ENCODE measurements at places on chromosomes 3 and 15. TPM values are rescaled to one million over a fixed set of nuclear protein-coding genes. Genes with fewer than 3 reads are reported as not detected.

DNA sequence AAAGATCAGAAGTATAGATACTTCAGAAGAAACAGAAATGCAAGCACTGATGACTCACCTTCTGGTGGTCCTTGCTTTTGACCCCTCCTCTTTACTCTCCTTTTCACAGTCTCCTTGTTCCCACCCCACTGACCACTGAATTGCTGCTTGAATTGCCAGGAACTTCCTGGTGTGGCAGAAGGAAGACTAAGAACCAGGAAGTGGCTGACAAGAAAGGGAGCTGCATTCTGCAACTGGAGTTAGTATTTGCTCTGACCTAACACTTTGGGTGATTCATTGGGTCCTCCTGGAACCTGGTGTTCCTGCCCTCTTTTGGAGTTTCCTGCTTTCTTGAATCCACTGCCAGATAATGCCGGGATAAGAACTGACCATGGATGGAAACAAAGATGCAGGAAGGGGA, 23.0 kb downstream of the KY start:
- no peak for DNase-seq
- no peaks in the 10 kb centered on the region for H3K27me3 ChIP-seq
- no peak overlapping the region for H3K27ac ChIP-seq
- H3K36me3 ChIP-seq: no peaks in the 10 kb centered on the region

GRCh38 chr3:23829242-23829934, 23.6 kb downstream of the UBE2E1 start:
- H3K4me3 ChIP-seq: no peak overlapping the region
- DNase-seq: no peak
- no peak overlapping the region for H3K27ac ChIP-seq

GRCh38 chr15:46921891-46922290, 795.4 kb upstream of the SEMA6D start:
- no peaks in the 10 kb centered on the region for H3K27me3 ChIP-seq
- no peaks in the 10 kb centered on the region for H3K4me1 ChIP-seq
- no peaks in the 10 kb centered on the region for H3K36me3 ChIP-seq
- H3K27ac ChIP-seq: no peak overlapping the region

DNA sequence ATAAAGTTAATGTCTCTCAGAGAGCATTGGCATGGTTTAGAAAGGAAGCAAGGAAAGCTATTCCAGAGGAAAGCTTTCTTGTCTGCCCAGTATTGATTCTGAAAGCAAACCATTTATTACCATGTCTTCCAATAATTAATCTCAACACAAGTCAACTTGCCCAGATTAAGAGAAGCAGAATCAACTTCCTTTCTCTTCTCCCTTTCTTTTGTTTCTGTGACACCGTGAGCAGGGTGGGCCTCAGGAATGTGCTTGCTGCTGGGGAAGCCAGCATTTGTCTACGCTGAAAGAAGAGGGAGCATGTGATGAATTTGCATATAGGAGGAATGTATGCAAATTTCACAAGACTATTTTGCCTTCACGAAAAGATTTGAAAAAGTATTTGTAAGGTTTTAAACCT, 368.6 kb upstream of the ROPN1 start:
- H3K27ac ChIP-seq: no peak overlapping the region
- H3K4me1 ChIP-seq: no peaks in the 10 kb centered on the region
- H3K4me3 ChIP-seq: no peak overlapping the region
- H3K27me3 ChIP-seq: no peaks in the 10 kb centered on the region

GRCh38 chr3:183092256-183092655, 7.0 kb downstream of the MCCC1 start:
- no peak for DNase-seq
- H3K4me3 ChIP-seq: no peak overlapping the region
- peaks cover 18% of the 10 kb centered on the region for H3K36me3 ChIP-seq
- no peak overlapping the region for H3K27ac ChIP-seq
- H3K4me1 ChIP-seq: no peaks in the 10 kb centered on the region
- H3K27me3 ChIP-seq: no peaks in the 10 kb centered on the region

- H3K27me3 ChIP-seq: no peaks in the 10 kb centered on the region
- H3K36me3 ChIP-seq: no peaks in the 10 kb centered on the region
Observed at GRCh38 chr3:72093270-72093991, 308.5 kb upstream of the PROK2 start.

The CDCP1 gene
- total RNA-seq: 0.44 TPM

- no peaks in the 10 kb centered on the region for H3K27me3 ChIP-seq
- H3K36me3 ChIP-seq: no peaks in the 10 kb centered on the region
- H3K4me1 ChIP-seq: peaks cover 11% of the 10 kb centered on the region
- no peak overlapping the region for H3K4me3 ChIP-seq
Observed at GRCh38 chr15:91660174-91660649, 193.3 kb upstream of the SLCO3A1 start.

DNA sequence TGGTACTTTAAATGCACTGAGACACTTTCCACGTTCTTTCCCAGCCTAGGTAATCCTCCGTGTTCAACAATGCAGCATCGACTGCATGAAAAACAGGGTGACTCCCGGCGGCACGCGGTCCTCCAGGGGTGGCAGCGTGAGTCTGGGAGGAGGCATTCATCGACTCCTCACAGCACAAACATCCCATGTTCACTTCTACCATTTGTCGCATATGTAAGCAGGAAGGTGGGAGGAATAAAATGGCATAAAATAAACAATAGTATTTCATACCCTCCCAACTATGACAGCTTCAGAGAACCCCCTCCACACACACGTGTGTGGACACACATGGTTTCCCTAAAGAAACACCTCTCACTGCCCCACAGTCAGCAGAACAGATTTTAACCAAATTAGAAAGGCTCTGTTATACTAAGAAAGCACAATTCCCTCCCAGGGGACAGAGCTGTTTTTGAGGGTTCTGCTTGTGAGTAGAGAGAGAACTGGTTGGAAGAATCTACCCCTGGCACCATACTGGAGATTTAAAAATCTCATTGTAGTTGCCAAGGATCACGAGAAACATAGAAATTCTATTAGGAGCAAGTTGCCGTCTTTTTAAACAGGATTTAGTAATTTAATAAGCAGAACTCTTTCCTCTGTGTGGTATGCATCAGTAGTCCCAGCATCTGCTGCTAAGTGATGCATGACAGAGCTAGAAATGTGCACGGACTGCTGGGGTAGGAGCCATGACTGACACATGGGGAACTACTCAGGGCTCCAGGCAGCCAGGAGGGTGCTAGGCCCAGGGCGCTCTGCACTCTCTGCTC, 6.0 kb downstream of the FAM43A start:
- H3K27ac ChIP-seq: no peak overlapping the region
- H3K36me3 ChIP-seq: no peaks in the 10 kb centered on the region
- no peak overlapping the region for H3K4me3 ChIP-seq
- H3K4me1 ChIP-seq: peaks cover 24% of the 10 kb centered on the region
- no peak for DNase-seq
- no peaks in the 10 kb centered on the region for H3K27me3 ChIP-seq

The GOLGA8K gene
- 0.96 TPM for total RNA-seq

The FBXO45 gene
- total RNA-seq: 12.0 TPM

The NUTM1 gene
- total RNA-seq: not detected

The LRRC31 gene
- total RNA-seq: not detected

The ANP32A gene
- 134 TPM for total RNA-seq

DNA sequence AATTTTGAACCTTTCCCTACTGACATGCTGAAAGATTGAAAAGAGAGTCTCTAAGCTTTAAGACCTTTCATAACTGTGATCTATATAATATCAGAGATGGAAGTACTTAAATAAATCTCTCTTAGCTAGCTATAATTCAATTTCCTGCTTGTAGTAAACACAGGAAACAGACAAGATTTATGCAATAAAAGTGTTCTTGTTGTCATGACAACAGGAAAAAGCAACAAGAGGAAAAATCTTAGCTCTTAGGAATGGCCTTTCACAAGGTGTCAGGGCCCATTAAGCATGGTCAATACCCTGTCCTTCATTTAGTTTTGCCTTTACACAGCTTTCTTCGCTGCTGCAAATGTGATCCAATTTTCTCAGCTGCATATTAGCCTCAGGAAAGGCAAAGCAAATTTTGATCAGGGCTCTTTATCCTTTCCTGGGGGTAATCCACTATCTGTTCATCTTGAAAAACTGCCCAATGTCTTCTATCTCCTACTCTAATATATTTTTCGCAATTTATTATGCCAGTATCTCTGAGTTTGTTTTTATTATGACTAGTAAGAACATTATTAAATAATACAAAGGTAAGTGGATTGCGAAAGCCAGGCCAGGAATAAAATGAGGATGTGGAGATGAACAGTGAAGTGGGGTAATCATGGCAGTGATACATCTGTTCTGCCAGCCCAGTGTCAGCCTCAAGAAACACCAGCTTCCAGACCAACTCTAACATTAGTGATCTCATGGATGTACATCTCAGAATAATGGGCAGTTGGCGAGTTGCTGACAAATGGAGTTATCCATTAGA, 28.7 kb downstream of the SIDT1 start:
- DNase-seq: no peak
- peaks cover 41% of the 10 kb centered on the region for H3K4me1 ChIP-seq
- H3K27me3 ChIP-seq: no peaks in the 10 kb centered on the region
- peak overlapping the region; percentile 1 for H3K27ac ChIP-seq

GRCh38 chr3:53495146-53495519, 722 bp downstream of the CACNA1D start:
- H3K36me3 ChIP-seq: no peaks in the 10 kb centered on the region
- H3K4me1 ChIP-seq: peaks cover 10% of the 10 kb centered on the region
- peaks cover 12% of the 10 kb centered on the region for H3K27me3 ChIP-seq
- DNase-seq: no peak
- H3K4me3 ChIP-seq: no peak overlapping the region

DNA sequence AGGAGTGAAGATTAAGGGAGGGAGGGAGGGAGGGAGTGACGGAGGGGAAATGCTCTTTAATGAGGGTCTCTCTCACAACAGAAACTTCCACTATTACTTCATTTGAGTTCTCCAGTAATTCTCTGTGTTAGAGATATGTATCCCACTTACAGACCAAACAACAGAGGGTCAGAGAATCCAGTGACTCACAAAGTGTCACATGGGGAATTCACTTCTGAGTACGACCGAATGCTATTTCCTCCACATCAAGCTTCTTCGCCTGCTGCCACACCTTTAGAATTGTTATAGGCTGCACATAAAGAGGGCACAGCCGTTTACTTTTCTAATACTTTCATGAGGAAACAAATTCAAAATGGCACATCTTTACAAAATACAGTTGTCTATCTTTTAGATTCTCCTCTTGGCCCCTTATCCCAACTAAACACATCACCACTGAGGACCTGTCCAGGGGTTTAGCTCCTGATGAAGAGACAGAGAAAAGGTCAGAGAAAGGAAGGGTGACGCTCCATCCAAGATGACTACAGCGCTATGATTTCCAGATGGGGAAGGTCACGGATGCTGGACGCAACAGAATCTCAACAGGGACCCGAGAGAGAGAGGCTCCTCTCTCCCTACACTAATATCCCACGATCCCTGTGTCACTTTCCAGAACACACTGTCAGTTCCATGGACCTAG, 119.0 kb downstream of the XXYLT1 start:
- peaks cover 28% of the 10 kb centered on the region for H3K4me1 ChIP-seq
- no peak for DNase-seq
- no peaks in the 10 kb centered on the region for H3K36me3 ChIP-seq
- H3K4me3 ChIP-seq: no peak overlapping the region

DNA sequence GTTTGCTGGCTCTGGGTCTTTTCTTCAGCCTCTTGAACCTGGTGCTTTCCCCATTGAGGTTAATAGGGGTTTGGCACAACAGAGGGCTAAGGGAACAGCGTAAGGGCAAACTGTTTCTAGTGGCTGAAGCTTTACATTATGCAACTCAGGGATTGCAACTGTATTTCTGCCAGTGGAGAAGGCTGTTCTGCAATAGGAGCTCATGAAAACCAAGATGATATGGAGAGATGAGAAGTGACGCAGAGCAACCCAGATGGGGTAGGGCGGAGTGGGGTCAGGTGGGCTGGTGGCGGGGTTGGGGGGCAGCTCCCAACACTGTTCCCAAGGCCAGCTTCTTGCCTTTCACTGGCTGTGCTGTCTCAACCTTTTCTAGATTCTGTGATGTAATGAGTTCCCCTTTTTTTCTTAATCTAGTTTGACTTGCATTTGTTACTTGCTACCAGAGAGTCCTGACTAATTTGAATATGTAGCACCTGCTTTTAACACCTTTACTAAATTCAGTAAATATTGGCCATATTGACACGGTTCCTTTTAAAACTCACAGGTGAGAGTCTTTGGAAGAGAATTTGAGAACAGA, 7.2 kb downstream of the GXYLT2 start:
- H3K4me3 ChIP-seq: no peak overlapping the region
- no peaks in the 10 kb centered on the region for H3K36me3 ChIP-seq
- peaks cover 5% of the 10 kb centered on the region for H3K27me3 ChIP-seq
- DNase-seq: no peak
- no peak overlapping the region for H3K27ac ChIP-seq

GRCh38 chr3:16665282-16665741, 60.1 kb upstream of the DAZL start:
- H3K27me3 ChIP-seq: no peaks in the 10 kb centered on the region
- no peak for DNase-seq
- H3K27ac ChIP-seq: no peak overlapping the region

DNA sequence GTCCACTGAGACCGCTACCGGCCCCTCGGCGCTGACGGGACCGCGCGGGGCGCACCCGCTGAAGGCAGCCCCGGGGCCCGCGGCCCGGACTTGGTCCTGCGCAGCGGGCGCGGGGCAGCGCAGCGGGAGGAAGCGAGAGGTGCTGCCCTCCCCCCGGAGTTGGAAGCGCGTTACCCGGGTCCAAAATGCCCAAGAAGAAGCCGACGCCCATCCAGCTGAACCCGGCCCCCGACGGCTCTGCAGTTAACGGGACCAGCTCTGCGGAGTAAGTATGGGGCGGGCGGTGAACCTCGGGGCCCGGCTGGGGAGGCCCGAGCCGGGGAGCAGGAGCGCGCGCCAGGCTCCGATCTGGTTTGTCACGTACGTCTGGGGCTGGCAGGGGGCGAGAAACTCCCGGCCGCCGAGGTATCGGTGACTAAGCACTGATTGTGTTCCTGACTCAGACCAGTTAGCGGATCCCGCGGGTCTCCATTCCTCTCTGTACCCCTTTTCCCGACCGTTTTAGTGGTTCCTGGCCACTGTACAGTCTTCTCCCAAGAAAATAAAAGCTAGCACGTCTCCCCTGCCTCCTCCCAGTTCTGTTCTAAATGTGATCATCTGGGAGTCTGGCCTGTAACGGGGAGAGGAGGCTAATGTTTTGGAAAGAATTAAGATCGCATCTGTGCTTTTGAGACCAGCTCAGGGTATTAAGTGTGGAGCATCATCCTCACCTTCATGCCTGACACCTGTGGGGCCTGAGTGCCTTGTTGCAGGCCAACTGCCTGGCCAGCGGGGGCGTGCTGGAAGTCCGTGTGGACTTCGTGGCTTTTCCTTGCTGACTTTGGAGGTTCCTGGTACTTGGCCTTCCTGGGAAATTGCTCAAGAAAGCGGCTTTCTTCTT, 691 bp downstream of the MAP2K1 start:
- no peaks in the 10 kb centered on the region for H3K36me3 ChIP-seq
- H3K4me1 ChIP-seq: peaks cover 48% of the 10 kb centered on the region
- DNase-seq: no peak
- no peaks in the 10 kb centered on the region for H3K27me3 ChIP-seq
- peak overlapping the region; percentile 83 for H3K27ac ChIP-seq
- H3K4me3 ChIP-seq: peak overlapping the region; percentile 71
